Stimulated activated CD8-positive, alpha-beta memory T cell treated with anti-CD3 and anti-CD28 coated beads, Interleukin-12 subunit alpha, Interleukin-12 subunit beta, amount 100 ng/mL, for 4 hours (primary cell): ENCODE measurements at places on chromosomes 2 and 18.

GRCh38 chr2:191643429-191643828 is 34.5 kb upstream of the NABP1 start:
- DNase-seq, result no peak

- DNase-seq, result no peak
These were observed 87.1 kb downstream of the NDUFA10 start for GRCh38 chr2:239937866-239938640.

- DNase-seq, result peak; percentile 22
These were observed 234.4 kb upstream of the EPAS1 start for GRCh38 chr2:46062637-46063412.

- DNase-seq, result no peak
These were observed 11.7 kb upstream of the TMEM37 start for GRCh38 chr2:119419803-119420508.

- DNase-seq, result no peak
These were observed 14.6 kb upstream of the MCM6 start for GRCh38 chr2:135890835-135891234.

DNA sequence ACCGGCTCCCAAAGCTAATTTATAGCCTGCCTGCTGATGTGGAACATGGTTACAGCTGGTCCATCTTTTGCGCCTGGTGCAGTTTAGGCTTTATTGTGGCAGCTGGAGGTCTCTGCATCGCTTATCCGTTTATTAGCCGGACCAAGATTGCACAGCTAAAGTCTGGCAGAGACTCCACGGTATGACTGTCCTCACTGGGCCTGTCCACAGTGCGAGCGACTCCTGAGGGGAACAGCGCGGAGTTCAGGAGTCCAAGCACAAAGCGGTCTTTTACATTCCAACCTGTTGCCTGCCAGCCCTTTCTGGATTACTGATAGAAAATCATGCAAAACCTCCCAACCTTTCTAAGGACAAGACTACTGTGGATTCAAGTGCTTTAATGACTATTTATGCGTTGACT is 51.4 kb downstream of the TMEM178A start:
- no peak for DNase-seq

DNA sequence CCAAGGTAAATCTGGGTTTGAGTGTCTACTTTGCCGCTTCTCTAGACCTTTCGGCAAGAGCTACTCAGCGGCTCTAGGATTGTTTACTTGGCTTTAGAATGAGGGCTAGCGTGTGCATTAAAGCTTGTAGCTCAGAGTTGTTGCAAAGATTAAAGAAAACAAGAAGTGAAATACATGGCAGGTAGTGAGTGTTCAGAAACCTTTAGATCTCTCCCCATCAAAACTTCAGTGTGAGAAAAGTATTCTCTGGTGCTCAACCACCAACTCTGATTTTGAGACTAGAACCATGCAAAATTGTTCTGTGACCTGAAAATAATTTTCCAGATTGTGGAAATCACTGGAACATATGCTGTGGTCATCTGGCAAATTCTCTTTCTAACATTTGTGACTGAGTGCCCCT is 512.0 kb downstream of the CMPK2 start:
- DNase-seq, result no peak

DNA sequence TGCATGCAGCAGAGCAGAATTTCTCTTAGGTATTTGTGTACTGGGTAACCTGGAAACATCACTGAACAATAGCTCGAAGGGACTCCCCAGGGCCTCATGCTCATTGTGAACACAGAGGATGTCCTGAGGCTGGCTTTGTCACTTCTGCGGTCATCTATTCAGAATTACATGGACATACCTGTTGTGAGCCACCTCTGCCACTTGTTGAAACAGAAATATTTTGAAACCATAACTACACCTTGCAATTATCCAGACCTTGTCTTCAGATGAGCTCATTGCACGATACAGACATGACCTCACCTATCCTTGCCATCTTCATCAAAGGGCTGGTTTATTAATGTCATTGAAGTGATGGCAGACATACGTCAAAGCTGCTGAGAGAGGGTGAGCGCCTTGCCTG is 23.4 kb upstream of the CREG2 start:
- no peak for DNase-seq

DNA sequence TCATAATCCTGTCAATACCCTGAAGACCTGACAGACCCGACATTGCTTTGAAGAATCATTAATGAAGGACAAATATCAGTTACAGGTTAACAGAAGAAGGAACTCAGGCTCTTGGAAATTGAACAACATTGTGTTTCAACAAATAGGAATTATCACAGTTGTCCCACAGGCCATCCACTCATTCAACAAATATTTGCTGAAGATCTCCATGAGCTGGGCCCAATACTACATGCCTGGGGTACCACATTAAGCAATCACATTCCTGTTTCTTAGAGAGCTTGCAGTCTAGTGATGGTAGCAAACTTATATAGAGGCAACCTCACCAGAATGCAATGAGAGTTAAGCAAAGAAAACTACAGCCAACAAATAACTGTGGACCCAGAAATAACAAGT is 671.6 kb upstream of the ACVR2A start:
- DNase-seq, result no peak

- no peak for DNase-seq
These were observed at the start of gene SDC1 for GRCh38 chr2:20224716-20225293. Gene SDC1, minus strand, starts transcription at chr2:20225130. Its CDS starts 263 bp downstream, at chr2:20224867.

- no peak for DNase-seq
These were observed 361.2 kb downstream of the FSIP2 start for GRCh38 chr2:186099826-186100225.

DNA sequence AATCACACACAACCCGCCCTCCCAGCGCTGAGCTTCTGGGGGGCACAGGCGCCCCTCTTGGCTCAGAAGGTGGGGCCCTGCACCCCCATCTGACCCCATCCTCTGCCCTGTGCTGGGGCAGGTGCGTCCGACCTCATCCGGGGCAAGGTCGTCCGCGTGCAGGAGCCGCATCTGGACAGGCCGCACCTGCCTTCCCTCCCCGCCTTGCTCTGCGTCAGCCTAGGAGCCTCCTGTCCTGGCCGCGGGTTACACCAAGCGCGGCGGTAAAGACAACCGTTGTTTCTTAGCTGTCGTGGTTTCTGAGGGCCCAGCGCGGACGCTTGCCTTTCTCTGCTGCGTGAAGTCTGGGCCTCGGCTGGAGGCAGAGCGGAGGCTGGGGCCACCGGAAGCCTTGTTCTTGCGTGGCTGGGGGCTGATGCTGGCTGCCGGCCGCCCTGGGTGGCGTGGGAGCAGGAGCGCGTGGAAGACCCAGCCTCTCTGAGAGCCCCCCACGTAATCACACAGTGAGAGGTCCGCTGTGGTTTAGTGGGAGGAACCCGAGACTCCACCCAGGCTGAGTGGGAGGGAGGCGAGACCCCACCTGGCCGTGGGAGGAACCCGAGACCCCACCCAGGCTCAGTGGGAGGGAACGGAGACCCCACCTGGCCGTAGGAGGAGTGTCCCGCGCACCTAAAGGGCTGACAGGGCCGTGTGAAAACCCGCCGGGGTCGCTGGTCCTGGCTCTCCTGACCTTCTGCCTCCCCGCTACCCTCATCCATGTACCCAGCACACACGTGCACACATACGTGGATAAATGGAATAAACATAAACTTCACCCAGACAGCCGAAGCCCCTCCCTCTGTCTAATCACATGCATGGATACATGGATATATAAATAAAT is 51.8 kb downstream of the KCNG2 start:
- no peak for DNase-seq

- no peak for DNase-seq
These were observed 12.1 kb downstream of the ACTR3 start for GRCh38 chr2:113901943-113902342.

DNA sequence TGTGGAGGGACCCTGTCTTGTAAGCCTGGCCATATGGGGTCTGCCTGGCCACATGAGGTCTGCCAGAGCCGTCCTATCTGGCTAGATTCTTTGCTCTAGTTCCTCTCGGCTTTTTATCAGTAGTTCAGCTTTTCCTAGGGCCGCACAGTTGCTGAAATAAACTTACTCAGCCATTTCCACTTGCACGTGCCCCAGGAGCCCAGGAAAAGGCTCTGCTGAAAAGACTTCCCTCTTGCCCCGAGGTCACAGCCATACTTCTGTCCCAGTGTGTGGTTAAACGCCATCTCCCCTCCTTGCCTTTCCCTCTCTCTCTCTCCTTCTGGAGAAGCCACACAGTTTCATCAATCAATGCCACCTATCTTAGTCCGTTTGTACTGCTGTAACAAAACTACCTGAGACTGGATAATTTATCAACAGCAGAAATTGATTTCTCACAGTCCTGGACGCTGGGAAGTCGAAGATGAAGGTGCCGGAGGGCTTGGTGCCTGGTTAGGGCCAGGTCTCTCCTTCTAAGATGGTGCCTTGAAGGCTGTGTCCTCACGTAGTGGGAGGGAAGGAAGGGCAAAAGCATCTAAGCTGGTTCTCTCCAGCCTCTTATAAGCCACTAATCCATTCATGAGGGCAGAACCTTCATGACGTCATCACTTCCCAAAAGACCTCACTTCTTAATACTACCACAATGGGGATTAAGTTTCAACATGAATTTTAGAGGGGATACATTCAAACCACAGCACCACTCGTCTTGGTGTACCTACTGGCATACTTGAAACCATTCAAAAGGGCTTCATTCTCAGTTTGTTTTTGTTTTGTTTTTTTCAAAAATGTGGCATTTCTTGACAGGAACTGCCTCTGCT is 11.2 kb upstream of the GALM start:
- no peak for DNase-seq

DNA sequence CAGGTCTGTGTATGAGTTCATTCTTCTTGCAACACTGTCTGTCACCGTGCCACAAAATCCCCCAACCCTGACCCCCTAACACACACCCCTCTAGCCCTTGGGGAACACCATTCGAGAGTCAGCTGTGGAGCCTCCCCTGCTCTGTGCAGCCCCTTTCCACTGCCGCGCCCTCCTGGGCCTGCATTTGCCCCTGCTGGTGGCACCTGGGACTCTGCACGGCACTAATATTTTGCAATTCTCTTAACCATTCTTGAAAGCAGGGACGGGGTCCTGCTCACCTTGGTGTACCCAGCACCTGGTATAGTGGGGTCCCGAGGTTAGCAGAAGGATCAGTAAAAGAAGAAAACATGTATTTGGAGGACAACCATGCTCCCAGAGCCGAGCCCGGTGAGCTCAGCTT is 124.0 kb downstream of the HDAC4 start:
- DNase-seq, result no peak

- no peak for DNase-seq
These were observed 1.4 kb upstream of the MBP start for GRCh38 chr18:77133835-77134496.

GRCh38 chr2:37871456-37872191 is 53.5 kb upstream of the RMDN2 start:
- DNase-seq, result no peak

GRCh38 chr2:233079953-233080835 is 20.1 kb downstream of the INPP5D start:
- DNase-seq, result no peak
